Stimulated activated CD8-positive, alpha-beta memory T cell treated with anti-CD3 and anti-CD28 coated beads, Interleukin-15, amount 100 ng/mL, for 1 hour (primary cell): ENCODE measurements at places on chromosomes 11 and 22.
A peak's percentile ranks its signal among the peaks of the same experiment; 100 is the strongest.

GRCh38 chr11:111565114-111565720, 24.7 kb downstream of the LAYN start:
- peak; percentile 37 for DNase-seq

DNA sequence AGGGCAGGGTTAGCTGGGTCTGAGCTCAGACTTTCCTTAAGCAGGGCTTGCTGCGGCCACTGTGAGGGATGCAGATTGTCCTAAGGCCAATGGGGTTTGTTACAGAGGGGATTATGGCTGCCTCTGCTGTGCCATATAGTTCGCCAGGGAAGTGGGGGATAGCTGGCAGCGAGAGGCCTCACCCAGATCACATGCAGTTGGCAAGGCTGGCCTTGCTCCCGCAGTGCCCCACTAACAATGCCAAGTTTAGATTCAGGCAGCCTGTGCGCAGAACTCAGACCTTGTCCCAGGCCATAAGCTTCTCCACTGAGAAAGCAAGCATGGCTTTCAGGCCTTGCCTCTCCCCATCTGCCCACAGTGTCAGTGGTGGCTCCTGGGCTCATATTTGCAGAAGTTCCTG, 4.7 kb upstream of the APOL2 start:
- no peak for DNase-seq

- no peak for DNase-seq
Observed at GRCh38 chr11:21811572-21811971, 381.3 kb upstream of the ANO5 start.

DNA sequence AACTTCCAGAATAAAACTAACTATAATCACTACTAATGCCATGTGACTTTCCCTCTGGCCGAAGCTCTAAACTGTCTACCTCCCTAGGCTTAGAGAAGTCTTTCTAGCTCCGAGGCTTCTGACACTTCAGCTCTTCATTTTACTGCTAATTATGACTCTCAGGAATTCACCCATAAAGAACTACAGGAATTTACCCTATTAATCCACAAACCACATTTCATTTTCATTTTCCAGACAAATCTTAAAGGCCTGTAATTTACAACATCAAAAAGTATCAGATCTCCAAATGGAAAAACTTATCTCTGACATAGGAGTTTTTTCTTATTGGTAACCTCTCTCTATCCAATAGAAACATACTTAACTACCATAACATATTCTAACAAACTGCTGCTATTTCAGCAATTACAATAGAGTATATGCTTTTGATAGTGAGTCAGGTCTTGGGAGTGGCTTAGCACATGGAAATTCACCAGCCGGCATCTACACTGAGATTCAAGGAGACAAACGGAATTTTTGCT, 33.4 kb downstream of the MRTFA start:
- DNase-seq, result no peak

DNA sequence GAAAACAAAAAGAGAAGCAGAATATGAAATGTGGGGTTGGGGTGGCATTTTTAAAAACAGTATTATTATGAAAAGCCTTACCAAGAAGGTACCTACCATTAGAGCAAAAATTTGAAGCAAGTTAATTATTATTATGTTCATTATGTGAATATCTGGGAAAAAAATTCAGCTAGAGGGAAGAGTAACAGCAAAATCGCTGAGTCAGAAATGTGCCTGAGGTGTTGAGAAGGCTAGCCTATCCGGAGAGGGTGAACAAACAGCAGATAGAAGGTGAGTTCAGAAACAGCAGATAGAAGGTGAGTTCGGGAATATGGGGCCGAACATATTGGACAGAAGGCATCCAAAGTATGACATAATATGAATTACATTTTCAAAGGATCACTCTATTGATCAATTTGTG, 536.8 kb upstream of the ANO5 start:
- DNase-seq, result no peak
